ENCODE measurements at places on chromosomes 4 and X. TPM values are rescaled to one million over a fixed set of nuclear protein-coding genes. Genes with fewer than 3 reads are reported as not detected.

The KLHL8 gene
- total RNA-seq = 5.9 TPM

The ADH4 gene
- not detected for total RNA-seq

The WWC2 gene
- 21.4 TPM for total RNA-seq

- DNase-seq = no peak
Observed at GRCh38 chr4:173195109-173195508, 26.5 kb downstream of the GALNT7 start.

DNA sequence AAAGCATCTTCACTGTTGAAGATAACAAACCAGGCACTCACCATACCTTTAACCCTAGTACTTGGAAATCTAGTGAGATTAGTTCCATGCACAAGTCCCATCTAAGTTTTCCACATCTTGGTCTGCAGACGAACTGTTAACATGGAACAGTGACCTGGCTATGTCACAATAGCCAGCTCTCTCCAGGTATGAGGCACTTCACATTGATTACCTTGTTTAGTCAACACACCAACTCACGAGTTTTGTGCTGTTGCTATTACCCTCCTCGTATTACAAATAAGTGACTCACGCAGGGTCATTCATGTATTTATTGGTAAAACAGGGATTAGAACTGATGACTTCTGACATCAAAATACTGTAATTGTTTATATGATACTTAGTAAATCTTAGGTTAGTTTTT, 36.4 kb upstream of the FRAS1 start:
- no peak for DNase-seq

- DNase-seq = no peak
Observed at GRCh38 chr4:169404960-169405359, 134.2 kb upstream of the SH3RF1 start.

- DNase-seq = peak; percentile 38
Observed at GRCh38 chrX:120358737-120359456, 3.0 kb upstream of the ATP1B4 start.

DNA sequence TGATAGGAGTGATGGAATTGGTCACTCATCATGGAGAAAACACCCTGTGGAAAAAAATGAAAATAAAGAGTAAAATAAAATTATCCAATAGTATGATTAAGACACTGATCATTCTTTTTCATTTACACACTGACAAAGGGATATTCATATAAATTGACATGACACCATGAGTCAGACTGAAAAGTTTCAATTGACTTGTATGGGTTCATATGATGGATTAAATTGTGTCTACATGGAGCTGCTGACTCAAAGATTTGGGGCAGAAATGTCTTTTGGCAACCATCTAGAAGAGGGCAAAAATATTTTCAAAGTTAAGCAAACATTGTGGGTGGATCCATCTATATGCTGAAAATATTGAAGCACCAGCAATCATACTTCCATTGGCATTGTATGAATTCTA, 153.4 kb upstream of the PPP3CA start:
- DNase-seq = no peak

DNA sequence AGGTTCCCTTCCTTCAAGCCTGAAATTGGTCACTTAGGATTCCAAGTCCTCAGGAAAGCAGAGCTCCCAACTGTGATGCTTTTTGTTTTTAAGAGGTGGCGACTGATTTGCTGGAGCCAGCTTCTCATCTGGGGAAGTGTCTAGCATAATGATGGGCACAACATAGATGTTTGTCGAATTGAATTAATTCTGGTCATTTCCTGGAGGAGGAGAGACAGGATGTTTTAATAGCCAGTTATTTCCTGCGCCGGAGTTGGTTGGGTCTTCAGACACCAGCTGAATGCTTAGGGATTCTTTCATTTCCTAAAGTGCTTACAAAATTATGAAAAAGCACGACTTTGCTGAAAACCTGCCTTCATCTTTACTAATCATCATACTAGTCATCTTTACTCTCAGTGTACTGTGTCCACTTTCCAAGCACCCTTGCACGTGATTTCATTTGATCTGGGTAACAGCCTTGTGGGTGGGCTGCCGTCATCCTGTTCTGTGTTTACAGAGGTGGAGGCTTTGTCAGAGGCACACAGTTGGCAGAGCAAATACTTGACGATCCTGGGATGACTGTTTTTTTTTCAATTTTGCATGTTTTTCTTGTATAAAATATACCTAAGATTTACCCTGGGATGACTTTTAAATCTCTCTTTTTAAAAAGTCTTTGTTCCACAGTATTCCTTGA, 49.5 kb downstream of the RGS12 start:
- DNase-seq = no peak

All from RPMI7951 (cell line).